ENCODE measurements at places on chromosomes 7 and 10. TPM values are rescaled to one million over a fixed set of nuclear protein-coding genes. Genes with fewer than 3 reads are reported as not detected.

MMRN2 gene
- total RNA-seq: 199 TPM

NEUROD6 gene
- not detected for total RNA-seq

UNCX gene
- total RNA-seq: not detected

HOXA7 gene
- 11.9 TPM for total RNA-seq

PVRIG gene
- not detected for total RNA-seq

GRB10 gene
- total RNA-seq: 113 TPM

FAM180A gene
- 0.10 TPM for total RNA-seq

PTPRZ1 gene
- not detected for total RNA-seq

UCN3 gene
- not detected for total RNA-seq

RARRES2 gene
- not detected for total RNA-seq

All from mammary microvascular endothelial cell (primary cell).